OCI-M1 (cell line): ENCODE measurements at places on chromosomes 6 and 20.
A peak's percentile ranks its signal among the peaks of the same experiment; 100 is the strongest.

DNA sequence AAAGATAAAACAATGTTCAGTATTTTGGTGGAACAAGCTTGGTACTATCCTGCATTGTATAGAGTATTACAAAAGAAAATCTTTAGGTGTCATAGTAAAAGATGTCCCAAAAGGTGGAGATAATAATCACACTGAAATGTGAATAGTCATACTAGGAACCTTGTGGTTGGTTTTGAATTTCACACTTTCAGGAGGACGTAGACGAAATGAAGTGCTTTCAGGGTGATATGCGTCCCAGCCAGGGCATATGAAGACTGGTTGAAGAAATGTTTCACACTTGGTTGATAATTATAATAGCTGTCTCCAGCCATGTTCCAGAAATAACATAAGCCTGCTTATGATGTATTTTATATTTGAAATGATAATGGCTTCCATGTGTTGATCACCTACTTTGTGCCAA is 60.4 kb downstream of the SCAND1 start:
- DNase-seq: no peak

DNA sequence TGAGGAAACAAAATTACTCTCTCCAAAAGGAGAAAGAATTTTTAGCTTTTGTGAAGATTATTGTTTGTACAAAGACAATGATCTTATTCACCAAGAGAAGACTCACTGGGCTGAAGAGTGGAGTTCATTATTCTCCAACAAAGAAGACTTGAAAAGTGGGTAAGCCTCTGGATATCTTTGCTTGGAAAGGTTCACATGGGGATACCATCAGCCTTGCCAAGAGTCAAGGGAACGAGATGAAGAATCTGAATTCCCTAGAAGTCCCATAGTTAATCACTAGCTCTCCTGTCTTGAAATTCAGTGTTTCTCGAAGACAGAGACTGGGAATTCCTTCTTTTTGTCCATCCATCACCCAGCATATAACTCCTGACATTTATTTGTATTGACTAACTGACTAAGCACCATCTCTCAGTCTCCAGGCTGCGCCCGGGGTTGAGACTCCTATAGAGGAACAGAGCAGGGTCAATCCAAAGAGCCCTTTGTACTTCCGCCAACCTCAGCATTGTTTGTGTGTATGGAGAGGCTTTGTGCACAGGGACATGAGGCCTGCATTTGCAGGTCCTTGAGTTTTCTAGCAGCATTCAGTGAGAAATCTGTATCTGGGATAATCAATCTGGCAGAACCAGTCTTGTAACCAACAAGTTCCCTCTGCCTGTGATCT is 461.9 kb downstream of the KIF16B start:
- DNase-seq: no peak

DNA sequence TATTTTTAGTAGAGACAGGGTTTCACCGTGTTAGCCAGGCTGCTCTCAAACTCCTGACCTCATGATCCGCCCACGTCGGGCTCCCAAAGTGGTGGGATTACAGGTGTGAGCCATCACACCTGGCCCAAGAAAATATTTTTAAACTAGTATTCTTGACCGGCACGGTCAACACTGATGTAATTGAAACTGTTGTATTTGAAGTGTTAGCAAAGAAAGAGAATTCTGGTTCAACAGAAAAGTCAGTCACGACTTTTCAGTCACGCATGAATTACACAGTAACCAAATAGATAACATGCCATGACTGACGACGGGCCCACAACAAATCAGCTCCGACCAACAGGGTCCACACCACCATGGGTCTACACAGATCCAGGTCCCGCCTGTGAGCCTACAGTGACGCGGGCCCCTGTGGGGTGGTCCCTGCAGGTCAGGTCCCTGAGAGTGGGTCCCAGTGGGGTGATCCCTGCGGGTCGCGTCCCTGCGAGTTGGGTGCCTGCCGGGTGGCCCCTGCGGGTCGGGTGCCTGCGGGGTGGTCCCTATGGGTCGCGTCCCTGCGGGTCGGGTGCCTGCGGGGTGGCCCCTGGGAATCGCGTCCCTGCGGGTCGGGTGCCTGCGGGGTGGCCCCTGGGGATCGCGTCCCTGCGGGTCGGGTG is 1.0 kb downstream of the GMEB2 start:
- DNase-seq: peak; percentile 33

- no peak for DNase-seq
These were observed 98.3 kb downstream of the ELOVL5 start for GRCh38 chr6:53250176-53251032.

DNA sequence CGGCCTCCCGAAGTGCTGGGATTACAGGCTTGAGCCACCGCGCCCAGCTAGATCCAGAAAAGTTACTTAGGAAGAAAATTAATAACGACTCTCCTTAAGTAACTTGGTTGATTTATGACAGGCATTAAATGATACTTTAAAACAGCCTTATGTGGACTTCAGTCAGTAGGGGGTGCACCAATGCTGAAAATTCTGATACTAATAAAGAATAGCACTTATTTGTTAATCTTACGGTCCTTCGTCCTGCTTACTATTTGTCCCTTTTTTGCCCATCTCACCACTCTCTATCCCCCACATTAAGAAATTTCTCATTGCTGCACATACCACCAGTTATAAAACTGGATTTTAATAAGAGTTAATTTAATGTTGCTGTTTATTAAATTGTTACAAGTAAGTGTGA is 12.7 kb upstream of the PRELID3B start:
- DNase-seq: no peak

DNA sequence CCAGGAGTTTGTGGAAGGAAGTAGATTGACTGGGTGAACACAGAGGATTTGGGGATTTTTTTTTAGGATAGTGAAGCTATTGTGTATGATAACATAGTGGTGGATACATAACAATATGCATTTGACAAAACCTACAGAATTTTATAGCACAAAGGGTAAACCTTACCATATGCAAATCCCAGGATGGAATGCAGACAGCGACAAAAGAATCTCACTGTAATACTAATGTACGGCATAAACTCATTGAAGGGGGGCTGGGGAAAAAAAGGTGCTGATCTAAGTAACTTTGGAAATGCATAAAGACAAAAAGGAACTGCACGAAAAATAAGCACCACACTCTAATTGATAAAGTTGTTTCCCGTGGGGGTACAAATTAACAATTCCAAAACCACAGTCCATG is 15.2 kb upstream of the PLAGL1 start:
- DNase-seq: no peak

DNA sequence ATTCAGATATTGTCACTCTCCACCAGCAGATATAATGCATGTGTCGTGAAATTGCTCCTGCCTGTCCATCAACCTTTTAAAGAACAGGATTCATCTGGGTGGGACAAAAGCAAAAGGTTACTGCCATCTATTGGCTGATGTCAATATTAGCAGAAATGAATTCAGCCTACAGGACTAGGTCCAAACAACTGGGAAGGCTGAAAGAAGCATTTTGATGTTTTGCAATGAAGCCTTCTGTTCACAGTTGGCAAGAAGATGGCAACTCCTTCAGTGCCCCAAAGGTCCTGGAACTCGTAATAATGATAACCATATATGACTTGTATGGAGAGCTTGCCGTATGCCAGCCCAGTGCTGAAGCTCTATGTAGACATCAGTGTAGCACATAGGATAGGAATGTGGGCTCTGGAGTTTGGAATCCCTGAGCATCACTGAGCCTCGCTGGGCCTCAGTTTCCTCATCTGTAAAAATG is 7.5 kb downstream of the BCAS1 start:
- peak; percentile 69 for DNase-seq

DNA sequence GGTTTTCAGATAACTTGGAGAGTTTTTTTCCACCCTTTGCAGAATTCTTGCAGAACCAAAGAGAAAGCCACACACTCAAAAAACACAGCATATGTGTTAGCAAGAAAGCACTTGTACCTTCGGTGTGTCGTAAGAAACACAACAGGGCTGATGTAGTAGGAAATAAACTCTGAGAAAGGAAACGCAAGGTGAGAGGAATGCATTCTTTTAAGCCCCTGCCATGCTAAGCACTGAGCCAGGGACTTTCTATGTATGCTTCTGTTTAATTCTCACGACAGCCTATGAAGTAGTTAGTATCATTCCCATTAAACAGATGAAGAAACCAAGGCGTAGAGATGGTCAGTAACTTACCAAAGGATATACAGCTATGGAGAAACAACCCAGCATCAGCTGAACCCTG is 23.1 kb downstream of the NEDD9 start:
- DNase-seq: no peak

DNA sequence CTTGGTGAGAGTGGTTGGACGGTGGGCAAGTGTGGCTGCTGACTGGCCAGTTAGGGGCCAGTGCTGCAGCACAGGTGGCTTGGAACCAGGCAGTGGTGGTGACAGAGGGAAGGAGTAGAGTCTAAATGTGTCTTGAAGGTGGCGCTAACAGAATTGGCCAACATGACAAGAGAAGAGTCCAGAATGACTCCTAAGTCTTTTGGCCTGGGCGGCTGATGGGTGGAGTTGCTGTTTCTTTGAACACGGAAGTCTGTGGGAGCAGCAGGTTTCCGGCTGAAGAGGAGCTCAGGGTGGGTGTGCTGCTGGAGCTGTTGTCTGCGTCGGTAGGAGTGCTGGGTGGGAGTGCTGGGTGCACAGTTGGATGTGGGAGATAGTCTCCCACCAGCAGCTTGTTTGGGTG is 10.1 kb downstream of the LSM14B start:
- no peak for DNase-seq

GRCh38 chr6:168713839-168714238 is 272.9 kb downstream of the SMOC2 start:
- no peak for DNase-seq

DNA sequence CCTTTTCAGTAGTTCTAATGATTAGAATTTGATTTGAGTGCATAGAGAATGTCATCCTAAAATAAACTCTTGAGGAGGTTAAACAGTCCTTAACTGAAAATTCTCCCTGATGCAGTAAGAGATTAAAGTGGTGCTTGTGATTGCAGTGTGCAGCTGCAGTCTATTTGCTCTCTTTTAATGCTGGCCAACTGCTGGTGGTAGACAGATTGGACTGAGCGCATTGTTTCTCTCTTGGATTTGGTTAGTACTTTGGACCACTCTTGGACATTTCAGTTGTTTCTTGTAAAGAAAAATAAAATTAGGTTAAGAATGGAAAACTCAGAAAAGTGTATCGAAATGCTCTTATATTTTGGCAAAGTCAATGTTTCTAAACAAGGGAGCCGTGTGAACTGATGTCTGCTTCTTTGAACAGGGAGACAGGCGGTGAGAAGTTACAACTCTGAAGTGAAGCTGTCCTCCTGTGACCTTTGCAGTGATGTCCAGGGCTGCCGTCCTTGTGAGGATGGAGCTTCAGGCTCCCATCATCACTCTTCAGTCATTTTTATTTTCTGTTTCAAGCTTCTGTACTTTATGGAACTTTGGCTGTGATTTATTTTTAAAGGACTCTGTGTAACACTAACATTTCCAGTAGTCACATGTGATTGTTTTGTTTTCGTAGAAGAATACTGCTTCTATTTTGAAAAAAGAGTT is 127.2 kb downstream of the CD109 start:
- no peak for DNase-seq

DNA sequence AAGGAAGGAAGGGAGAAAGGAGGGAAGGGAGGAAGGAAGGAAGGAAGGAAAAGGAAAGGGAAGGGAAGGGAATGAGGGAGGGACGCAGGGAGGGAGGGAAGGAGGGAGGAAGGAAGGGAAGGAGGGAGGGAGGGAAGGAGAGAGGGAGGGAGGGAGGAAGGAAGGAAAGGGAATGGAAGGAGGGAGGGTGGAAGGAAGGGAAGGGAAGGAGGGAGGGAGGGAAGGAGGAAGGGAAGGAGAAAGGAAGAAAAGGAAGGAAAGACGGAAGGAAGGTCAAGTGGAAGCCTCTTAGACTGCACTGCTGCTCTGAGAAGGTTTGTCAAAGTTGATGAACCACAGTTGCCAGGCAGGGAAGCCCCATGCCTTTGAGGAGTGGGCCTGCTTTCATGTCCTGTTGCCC is 324.3 kb upstream of the ZFP64 start:
- no peak for DNase-seq

DNA sequence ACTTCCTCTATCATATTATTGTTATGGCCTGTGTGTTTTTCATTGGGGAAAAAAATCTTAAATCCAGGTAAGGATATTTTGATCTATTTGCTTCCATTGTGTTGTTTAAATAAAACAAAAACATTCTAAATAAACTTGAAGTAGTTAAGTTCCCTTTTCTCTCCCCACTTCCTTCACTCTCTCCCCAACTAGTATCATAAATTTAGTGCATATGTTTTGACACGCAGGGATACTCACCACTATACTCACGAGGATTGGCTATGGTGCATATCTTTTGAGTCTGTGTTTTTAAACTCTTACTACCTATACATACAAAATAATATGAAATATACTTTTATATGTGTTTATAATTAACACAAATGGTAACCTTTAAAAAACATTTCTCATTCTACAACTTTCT is 5.2 kb downstream of the TTLL9 start:
- peak; percentile 6 for DNase-seq

DNA sequence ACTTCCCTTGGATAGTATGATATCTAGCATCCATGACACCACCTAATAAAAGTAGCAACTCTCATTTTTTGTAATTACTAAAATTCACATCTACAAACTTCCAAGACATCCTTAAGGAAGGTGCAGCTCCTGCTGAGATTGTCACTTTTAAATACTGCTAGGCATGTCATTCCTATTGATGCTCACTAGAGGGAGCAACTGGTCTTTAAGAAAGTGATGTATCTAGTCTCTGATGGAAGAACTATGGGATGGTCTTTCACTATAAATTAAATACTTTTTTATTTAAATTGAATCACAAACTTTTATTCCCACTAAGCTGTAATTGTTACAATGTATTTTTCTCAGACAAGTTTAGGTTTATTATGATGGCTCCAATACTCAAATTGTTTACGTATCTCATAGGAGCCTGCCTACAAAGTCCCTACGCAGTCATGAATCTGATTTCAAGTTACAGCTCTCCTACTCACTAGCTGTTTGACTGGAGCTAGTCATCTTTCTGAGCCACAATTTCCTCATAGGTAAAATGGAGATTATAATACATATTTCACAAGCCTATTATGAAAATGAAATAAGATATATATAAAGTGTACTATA is 8.1 kb upstream of the TSPYL1 start:
- DNase-seq: peak; percentile 73

DNA sequence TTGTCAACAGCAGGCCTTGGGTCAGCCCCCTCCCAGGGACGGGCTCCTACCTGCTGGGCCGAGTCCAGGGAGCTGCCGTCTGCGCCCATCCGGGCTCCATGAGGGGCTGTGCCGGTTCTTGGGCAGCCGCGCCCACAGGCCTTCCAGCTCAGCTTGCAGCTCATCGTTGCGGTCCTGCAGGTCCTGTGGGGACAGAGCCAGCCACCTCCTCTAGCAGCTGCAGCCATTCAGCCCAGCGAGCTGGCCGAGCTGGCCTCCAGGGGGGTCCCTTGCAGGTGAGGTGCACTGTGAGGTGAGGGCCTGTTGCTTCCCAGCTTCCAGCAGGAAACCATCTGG is 74.4 kb downstream of the GINS1 start:
- DNase-seq: no peak
